ENCODE measurements at places on chromosomes 7 and 10.

DNA sequence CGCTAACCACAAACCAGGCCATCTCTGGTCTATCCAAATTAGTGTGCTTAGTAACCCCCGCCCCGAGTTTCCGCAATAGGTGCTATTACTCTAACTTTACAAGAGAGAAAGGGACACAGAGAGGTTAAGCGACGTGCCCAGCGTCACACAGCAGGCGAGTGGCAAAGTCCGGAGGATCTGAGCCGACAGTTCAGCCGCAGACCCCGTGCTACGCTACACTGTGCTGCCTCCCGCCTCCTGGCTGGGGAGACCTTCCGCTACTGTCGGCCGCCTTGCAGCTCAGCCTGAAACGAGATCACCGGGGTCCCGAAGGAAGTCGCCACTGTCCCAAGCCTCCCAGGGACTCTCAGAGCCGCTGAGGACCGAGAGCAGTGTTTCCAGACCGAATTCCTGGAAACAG lies 799 bp downstream of the INTS1 start:
- no peak for DNase-seq

DNA sequence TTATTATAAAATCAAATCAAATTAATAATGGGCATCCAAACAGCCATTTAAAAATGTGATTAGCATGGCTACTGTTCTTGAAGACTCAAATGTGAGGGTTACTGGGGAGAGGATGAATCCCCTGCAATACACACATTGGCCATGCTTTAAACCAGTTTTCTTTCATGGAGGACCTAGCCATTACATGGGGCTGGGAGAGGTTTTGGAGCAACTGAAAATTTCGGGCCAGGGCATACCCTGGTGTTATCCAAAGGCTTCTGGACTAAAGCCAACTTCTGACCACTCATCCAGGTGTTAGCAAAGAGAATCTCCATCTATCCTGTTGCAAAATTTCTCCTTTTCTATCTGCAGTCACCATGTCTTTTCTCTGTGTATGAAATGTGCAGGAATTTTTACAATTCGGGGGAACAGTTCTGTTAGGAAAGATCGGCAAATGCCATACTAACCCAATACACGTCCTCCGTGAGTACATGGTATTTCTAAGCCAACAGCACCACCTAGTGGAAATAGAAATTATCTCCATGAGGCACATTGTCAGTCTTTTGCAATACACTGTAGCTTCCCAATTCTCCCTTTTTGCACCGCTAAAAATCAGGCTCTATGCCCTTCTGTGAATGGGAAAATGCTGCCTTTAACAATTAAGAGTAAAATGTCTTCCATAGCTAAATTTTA lies 47.0 kb upstream of the ZNF107 start:
- DNase-seq, result no peak

GRCh38 chr7:132738254-132738653 lies 162.0 kb upstream of the PLXNA4 start:
- DNase-seq, result no peak

DNA sequence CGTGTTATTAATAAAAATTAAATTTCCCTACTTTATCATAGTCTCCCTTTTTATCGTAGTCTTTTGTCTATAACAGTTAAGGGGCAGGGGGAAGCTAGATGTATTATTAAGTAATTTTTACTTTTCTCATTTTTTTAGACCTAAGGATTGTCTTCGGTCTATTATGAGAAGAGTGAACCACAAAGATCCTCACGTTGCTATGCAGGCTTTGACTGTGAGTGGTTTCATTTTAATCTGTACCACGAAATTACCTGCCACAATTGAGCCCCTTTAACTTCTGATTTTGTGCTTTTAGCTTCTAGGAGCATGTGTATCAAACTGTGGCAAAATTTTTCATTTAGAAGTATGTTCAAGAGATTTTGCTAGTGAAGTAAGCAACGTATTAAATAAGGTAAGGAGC lies 40.6 kb downstream of the STAM start:
- no peak for DNase-seq

DNA sequence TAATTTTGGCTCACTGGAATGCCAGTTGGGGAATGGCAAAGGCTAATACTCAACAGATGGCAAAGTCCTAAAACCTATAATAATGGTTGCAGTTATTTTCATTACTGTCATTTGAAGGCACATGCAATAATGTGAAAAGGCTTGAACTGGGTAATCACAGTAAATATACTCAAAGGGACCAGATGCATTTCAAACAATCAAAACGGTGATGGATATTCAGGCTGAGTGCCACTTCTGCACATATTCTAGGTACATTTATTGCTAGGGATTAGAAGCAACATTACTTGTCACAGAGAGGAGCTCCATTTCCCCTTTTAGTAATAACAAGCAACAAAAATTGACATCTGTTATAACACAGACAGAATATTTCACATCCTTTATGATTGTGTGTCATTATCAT lies 171.8 kb downstream of the NXPH1 start:
- no peak for DNase-seq

Data from stimulated activated CD8-positive, alpha-beta memory T cell treated with anti-CD3 and anti-CD28 coated beads, Interleukin-15, amount 100 ng/mL, for 24 hours (primary cell).